CD4-positive, alpha-beta T cell treated with Interleukin-1 beta for 1 hour (primary cell): ENCODE measurements at places on chromosomes 5 and 9.

DNA sequence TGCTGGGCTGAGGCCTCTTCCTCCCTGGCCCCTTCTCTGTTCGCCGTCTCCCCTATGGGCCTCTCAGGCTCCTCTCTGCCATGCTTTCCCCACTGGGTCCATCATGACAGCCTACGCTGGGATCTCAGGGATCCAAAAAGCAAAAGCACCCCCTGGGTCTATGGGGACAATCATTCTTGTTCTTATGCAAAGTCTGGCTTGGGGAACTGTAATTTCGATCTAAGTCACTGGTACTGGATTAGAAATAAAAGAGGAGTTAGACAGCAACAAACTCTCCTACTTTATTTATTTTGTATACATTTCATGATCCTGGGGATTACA is 86.6 kb downstream of the SLC38A9 start:
- no peak for DNase-seq

DNA sequence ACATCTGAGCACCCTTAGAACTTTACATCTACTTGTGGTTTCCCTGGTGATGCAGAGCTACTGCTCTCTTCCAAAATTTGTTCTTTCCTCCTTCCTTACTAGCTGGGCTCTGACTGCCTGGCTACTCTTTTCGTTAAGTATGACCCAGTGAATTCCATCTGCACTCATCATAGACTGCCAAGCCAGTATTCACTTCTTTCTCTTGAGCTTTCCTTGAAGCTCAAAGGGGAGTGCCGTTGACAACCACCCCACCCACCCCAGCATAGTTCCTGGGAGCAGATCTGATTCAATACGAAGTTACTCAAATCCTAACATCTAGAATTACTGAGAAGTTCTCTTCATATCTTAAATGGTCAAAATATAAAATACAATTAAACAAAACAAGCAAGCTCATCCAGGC is 190.5 kb downstream of the ADAMTS12 start:
- no peak for DNase-seq

GRCh38 chr5:132265336-132266030 is 8.0 kb downstream of the PDLIM4 start:
- no peak for DNase-seq

DNA sequence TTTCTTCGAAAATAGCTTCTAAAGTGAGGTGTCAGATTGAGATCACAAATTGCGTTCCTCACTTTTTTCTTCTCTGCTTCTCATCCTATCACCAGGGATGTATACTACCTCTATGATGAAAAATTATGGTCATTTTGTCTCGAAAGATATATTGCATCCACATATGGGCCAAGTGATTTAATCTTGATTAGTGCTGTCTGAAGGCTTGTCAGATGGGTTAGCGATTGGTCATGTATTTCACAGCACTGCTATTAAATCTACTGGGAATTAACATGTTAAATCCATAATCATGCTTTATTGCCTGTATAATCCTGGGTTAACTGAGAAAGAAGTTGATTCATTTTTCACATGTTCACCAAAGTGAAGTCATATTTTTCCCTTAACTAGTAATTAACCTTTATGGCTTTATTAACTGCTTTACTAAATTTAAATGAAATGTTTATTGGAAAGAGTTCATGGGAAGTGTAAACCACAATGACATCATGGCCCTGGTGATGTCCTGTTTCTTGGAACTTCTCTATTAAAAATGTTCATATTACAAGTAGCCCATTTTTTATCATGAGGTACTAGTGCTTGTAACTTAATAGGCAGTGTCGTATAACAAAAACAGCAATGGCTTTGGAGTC is 193.3 kb downstream of the SMC2 start:
- DNase-seq: no peak

DNA sequence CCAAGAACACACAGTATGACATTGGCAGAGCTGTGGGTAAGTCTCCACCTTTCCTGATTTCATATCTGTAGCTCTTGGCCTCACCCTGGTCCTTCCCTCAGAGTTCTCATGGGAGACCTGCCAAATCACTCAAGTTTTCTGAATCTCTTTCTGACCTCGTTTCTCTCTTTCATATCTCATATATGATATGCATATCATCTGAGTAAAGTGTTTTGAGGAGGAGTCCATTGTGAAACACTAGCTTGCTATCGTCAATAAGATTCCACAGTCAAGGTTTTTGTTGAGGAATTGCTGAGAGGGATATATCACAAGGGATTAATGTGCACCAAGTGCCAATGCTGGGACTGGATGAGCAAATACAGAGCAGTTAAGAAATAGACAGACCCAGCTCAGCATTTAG is 739.2 kb downstream of the BRINP1 start:
- no peak for DNase-seq

- no peak for DNase-seq
These were observed 202.3 kb downstream of the GABRB2 start for GRCh38 chr5:161344234-161344633.

- DNase-seq: no peak
These were observed 257.7 kb downstream of the TLE1 start for GRCh38 chr9:81431641-81432040.

DNA sequence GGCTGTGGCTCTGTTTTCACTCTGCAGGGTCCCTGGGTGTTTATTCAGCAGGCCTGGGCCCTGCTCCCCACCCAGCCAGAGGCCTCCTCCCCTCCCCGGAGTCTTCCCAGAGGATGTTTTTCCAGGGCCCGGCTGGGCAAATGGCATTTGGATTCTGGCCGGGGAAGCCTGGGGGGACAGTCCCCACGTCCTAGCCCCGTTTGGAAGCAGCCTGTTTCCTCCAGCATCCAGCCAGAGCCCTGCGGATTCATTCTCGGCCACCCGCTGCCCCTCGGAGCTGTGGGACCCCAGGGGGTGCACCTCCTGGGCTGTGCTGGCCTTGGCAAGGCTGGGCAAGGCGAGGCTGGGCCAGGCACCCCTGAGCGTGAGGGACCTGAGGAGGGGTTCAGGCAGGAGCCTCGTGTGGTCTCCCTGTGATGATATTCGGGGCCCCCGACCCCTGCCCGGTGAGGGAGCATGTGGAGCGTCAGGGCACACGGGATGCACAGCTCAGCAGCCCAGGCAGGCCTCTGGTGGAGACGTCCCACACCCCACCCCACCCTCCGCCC is 48.8 kb upstream of the EGFL7 start:
- DNase-seq: no peak

DNA sequence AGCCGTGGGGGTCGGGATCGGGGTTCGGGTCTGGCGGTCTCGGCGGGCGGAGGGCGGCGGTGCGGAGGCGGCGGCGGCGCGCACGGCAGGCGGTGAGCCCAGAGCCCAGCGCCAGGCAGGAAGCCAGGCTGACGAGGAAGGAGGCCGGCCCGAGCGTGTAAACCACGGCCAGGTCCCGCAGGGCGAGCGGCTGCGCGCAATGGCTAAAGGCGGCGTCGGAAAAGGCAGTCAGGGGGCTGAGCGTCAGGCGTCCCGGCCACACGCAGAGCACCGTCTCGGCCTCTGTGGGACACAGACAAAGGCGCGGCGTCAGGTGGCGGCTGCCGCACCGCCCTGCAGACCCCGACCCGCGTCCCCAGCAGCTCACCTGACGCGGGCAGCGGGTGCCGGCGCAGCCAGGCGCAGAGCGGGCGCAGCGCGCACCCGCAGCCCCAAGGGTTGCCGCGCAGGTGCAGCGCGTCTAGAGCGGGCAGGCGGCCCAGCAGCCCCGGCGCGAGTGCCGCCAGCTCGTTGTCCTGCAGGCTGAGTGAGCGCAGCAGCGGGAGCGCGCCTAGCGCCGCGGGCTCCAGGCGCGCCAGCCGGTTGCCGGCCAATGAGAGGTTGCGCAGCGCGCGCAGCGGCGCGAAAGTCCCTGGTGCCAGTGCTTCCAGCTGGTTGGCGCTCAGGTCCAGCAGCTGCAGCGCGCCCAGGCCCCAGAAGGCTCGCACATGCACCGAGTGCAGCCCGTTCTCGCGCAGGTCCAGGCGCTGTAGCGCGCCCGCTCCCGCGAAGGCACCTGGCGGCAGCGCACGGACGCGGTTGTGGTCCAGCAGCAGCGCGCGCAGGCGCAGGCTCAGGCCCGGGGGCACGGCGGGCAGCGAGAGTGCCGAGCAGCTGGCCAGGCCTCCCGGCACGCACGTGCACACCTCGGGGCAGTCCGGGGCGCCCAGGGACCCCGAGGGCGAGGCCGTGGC is 671 bp downstream of the LRRC26 start:
- DNase-seq: no peak

- no peak for DNase-seq
These were observed 100.4 kb downstream of the NFIB start for GRCh38 chr9:14213504-14213903.

DNA sequence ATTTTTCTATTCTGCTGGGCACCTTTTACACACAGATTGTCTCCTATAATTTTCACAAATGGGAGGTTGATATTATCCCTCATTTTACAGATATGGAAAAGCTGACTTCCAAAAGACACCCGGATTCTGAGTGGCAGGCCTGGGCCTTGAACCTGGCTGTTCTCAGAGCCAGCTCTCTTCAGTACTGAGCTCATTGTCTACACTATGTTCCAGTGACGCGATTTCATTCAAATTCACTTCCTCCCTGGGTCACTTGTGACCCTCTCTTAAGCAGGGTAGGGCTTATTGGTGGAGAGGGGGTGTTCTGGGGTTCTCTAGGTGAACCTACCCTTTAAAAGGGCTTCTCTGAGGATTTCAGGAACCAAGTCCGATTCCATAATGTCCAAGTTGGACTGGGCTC is 70.2 kb downstream of the ANKRD33B start:
- DNase-seq: peak; percentile 33

DNA sequence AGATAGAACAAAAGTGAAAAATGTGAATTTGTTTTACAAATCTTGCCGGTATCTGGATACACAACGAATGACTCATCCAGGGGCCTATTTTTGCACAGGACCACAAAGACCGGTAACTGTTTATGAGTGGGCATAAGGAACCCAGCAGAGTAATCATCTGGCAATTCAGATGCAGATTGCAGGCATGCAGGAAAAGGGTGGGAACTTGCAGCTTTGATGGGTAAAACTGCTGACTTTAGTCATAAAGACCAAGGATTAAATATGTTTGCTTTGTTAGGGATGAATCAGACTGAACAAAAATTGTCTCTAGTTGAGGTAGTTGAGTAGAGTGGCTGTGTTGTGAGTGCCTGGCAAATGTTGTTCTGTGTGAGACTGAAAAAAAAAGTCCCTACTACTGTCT is 309.6 kb upstream of the CCNH start:
- DNase-seq: no peak

- DNase-seq: no peak
These were observed 161.1 kb downstream of the CSNK1G3 start for GRCh38 chr5:123673107-123673506.

- DNase-seq: no peak
These were observed 40.0 kb downstream of the CMYA5 start for GRCh38 chr5:79729679-79730078.

GRCh38 chr9:88749420-88749819 is 214.4 kb downstream of the NXNL2 start:
- DNase-seq: no peak

DNA sequence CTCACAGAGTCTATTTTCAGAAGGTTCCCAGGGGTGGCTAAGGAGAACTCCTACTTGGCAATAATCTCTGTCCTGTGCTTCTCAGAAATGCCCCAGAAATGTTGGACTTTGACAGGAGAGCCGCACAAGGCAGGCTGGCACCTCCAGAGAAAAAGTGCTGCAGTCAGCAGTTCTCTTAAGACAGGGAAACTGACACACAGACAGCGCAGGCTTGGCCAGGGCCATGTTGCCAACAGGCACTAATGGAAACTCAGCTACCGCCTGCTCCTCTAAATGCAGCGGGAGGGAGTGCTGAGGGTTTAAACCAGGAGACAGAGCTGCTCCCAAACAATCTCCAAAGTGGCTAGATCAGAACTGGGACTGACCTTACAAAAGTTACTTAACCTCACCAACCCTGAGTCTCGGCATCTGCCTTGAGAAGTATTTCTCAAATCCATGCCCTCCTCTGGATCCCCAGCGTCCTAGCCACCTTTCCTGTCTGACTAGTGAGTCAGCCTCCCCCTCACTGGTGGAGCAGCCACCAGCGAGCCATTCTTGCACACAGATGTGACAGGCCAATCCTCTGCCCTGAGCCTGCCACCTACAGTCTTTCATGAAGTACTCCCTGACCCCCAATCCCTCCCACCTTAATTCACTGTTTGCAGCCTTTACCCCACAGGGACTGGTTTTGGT is 186.4 kb downstream of the CDK5RAP2 start:
- DNase-seq: no peak

GRCh38 chr9:121298689-121299466 is 30.9 kb downstream of the GSN start:
- DNase-seq: no peak

DNA sequence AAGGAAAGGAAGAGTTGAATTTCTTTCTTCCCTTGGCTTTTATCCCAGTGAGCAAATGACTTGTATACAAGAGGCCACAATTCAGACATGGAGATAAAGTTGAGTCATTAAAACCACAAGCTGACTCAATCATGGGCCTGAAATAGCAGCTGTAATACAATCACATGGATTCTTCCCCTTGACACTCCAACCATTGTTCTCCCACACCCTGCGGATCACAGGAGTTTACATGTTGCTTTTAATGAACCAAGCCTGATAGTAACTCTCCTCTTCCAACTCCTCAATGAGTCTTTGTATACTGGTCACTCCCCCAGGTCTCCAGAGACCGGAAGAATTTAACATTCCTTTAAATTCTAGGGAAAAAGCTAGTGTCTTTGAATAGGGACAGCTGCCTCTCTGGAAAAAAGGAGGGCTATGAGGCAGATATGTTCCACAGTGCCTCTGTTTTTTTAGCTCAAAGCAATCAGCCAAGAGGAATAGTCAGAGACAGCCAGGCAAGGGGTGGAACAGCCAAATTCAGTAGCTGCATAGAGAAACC is 32.4 kb downstream of the PCDHGC5 start:
- no peak for DNase-seq

GRCh38 chr5:30994176-30994575 is 199.3 kb upstream of the CDH6 start:
- DNase-seq: no peak

- no peak for DNase-seq
These were observed 17.7 kb upstream of the TCOF1 start for GRCh38 chr5:150339841-150340240.

GRCh38 chr5:136279314-136279713 is 86.0 kb downstream of the TRPC7 start:
- no peak for DNase-seq

GRCh38 chr9:72665421-72665820 is 144.0 kb downstream of the TMC1 start:
- DNase-seq: no peak

DNA sequence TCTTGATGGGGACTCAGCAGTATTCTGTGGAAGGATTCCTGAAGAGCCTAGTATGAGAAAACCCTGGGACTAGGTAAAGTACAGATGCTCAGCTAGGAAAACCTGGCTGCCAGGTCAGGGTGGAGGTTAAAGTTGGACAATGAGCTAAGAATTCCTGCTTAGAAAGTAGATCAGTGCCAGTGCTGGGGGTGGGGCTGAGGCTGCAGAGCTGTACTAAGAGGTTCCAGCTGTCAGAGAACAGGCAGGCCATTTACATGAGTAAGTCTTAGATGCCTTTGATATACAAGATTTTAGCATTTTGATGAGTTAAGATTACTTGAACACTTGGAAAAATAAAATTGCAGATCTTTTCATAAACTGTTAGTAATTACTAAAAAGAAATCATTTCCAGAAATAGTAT is 332.3 kb upstream of the NUDT12 start:
- DNase-seq: no peak

- no peak for DNase-seq
These were observed 29.1 kb downstream of the NKX2-5 start for GRCh38 chr5:173205916-173206315.
